ENCODE measurements at places on chromosomes 6 and 20. TPM values are rescaled to one million over a fixed set of nuclear protein-coding genes. Genes with fewer than 3 reads are reported as not detected.

GRCh38 chr20:5845681-5846615, 95.7 kb downstream of the SHLD1 start:
- H3K27ac ChIP-seq = no peak overlapping the region
- H3K36me3 ChIP-seq = peaks cover 8% of the 10 kb centered on the region
- H3K4me3 ChIP-seq = no peak overlapping the region
- H3K27me3 ChIP-seq = no peaks in the 10 kb centered on the region
- DNase-seq = no peak
- H3K4me1 ChIP-seq = peaks cover 48% of the 10 kb centered on the region

- H3K27me3 ChIP-seq = no peaks in the 10 kb centered on the region
- H3K27ac ChIP-seq = no peak overlapping the region
- no peak overlapping the region for H3K4me3 ChIP-seq
Observed at GRCh38 chr6:100155141-100155540, 161.1 kb upstream of the MCHR2 start.

DNA sequence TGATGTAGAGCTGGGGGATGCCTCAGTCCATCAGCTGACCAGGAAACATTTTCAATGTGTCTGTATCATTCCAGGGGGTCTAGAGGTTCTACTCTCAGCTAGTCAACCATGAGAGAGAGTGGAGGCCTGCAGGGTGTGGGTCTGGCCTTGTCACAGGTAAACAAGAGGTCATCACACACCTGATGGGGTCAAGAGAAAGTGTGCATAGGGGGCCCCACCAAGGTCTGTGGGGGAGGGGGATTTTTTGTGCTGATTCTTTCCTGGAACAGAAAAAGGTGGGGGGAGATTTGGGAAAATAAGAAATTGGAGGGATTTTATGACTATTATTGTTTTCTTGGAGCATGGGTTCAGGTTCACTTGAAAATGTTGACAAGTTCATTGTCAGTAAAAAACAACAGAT, 8.9 kb upstream of the UNC93A start:
- H3K4me1 ChIP-seq = no peaks in the 10 kb centered on the region
- H3K36me3 ChIP-seq = no peaks in the 10 kb centered on the region
- no peak for DNase-seq
- peaks cover 5% of the 10 kb centered on the region for H3K27me3 ChIP-seq
- H3K27ac ChIP-seq = no peak overlapping the region

The TUBB2B gene
- total RNA-seq = not detected

The HSPA12B gene
- not detected for total RNA-seq

Measured in activated CD4-positive, alpha-beta T cell treated with anti-CD3 and anti-CD28 coated beads, Interleukin-2, amount 10 ng/mL, durations not matched to agents 7 days and 5 days (primary cell).